Activated CD4-positive, alpha-beta T cell treated with anti-CD3 and anti-CD28 coated beads, Interleukin-2, amount 10 ng/mL, durations not matched to agents 24 days and 14 days (primary cell): ENCODE measurements at places on chromosomes 5 and 9. TPM values are rescaled to one million over a fixed set of nuclear protein-coding genes. Genes with fewer than 3 reads are reported as not detected.

The ABLIM3 gene
- not detected in 2 replicates for total RNA-seq

The TRIM23 gene
- 5.3 and 6.0 TPM in 2 replicates for total RNA-seq

The SNCB gene
- total RNA-seq = not detected in 2 replicates

The COL27A1 gene
- 8.5 and 9.7 TPM in 2 replicates for total RNA-seq

The FOXD4L5 gene
- 0.17 TPM in 1 of 2 replicates, not detected in the other for total RNA-seq

The TMEM215 gene
- total RNA-seq = not detected in 2 replicates

The POLR1E gene
- total RNA-seq = 60.0 and 64.0 TPM in 2 replicates

The CACNA1B gene
- total RNA-seq = not detected in 2 replicates

The IL4 gene
- 20.5 and 21.2 TPM in 2 replicates for total RNA-seq

The PDCD1LG2 gene
- total RNA-seq = 1.3 and 1.5 TPM in 2 replicates

The PTPN3 gene
- total RNA-seq = 3.6 and 3.8 TPM in 2 replicates

The ZNF484 gene
- total RNA-seq = 7.3 and 7.7 TPM in 2 replicates

The SHOC1 gene
- not detected in 2 replicates for total RNA-seq

The PFN3 gene
- total RNA-seq = not detected in 2 replicates

The SLIT3 gene
- 0.75 and 1.1 TPM in 2 replicates for total RNA-seq

The ST8SIA4 gene
- total RNA-seq = 61.3 and 62.3 TPM in 2 replicates

The ZDHHC11B gene
- total RNA-seq = not detected in 2 replicates

The EQTN gene
- total RNA-seq = not detected in 2 replicates

The SIL1 gene
- 31.1 and 40.5 TPM in 2 replicates for total RNA-seq

The TEK gene
- not detected in 2 replicates for total RNA-seq
